ENCODE measurements at places on chromosomes 3 and 15.

GRCh38 chr3:141677701-141678100 lies 60.4 kb upstream of the RNF7 start:
- peaks cover 9% of the 10 kb centered on the region for H3K4me1 ChIP-seq
- H3K36me3 ChIP-seq, result no peaks in the 10 kb centered on the region
- H3K27ac ChIP-seq, result no peak overlapping the region

DNA sequence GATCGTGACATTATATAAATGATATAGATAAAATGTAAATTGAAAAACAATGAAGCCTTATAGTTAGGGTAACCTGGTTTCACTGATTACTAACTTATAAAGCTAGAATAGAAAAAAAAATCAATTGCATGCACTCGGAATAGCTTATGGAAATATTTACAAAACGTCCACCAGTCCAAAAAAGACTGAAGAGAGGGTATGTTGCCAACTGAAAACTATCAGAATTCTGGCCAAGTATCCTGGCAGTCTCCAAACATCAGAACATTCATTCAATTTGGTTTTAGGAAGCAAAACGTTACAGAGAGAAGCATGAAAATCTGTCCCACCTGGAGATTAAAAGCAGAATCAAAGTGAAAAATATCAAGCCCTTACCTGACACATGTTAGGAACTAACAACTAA lies 892.4 kb downstream of the ROBO1 start:
- H3K27me3 ChIP-seq, result no peaks in the 10 kb centered on the region
- no peaks in the 10 kb centered on the region for H3K4me1 ChIP-seq
- H3K27ac ChIP-seq, result no peak overlapping the region
- no peak for DNase-seq
- no peak overlapping the region for H3K4me3 ChIP-seq

GRCh38 chr3:13947912-13948311 lies 68.0 kb upstream of the WNT7A start:
- H3K27ac ChIP-seq, result no peak overlapping the region
- DNase-seq, result no peak
- H3K27me3 ChIP-seq, result no peaks in the 10 kb centered on the region
- no peaks in the 10 kb centered on the region for H3K36me3 ChIP-seq
- no peaks in the 10 kb centered on the region for H3K4me1 ChIP-seq

DNA sequence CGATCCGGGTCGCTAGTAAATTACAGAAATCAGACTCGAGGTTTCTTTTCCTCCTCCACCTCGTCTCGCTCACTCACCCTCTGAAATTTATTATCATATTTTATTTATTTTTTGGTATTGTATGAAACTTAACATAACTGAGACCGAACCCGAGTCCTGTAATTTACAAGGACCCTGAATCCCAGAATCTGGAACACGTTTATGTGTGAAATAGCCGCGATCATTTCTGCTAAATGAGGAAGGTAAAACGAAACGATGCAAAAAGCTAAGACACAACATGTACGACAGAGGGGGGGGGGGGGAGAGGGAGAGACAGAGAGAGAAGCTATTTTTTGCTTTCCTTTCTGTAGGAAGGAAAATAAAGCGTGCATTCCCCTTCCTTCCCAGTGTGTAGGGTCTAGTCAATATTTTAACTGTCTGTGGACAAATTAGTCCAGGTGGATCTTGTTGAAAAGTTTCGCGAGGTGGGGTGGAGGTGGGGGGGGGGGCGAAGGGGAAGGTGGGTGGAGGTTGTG lies 1.6 kb downstream of the BBX start:
- no peaks in the 10 kb centered on the region for H3K27me3 ChIP-seq
- peak; percentile 7 for DNase-seq
- H3K4me3 ChIP-seq, result peak overlapping the region; percentile 85

DNA sequence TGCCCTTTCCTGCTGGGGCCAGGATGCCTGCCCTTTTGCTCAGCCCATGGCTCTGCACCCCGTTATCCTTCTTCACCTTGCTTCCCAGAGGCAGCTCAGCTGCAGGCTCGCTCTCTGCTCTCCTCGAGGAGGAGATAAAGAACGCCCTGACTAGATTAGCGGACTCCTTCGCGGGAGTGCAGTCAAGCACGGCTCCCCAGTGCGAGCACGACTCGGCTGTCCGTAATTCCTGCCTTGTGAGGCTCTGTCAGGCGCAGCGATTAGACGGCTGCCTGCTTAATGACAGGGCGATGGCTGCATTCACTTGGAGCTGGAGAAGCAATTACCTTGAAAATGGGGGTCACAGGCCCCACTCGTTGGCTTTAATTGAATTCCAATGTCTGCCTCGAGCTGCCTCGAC lies 25.9 kb downstream of the TLE3 start:
- no peak overlapping the region for H3K4me3 ChIP-seq
- H3K27me3 ChIP-seq, result no peaks in the 10 kb centered on the region
- H3K36me3 ChIP-seq, result peaks cover 10% of the 10 kb centered on the region
- no peak for DNase-seq
- no peak overlapping the region for H3K27ac ChIP-seq
- H3K4me1 ChIP-seq, result peaks cover 23% of the 10 kb centered on the region

- H3K4me1 ChIP-seq, result peaks cover 51% of the 10 kb centered on the region
- H3K4me3 ChIP-seq, result no peak overlapping the region
- H3K27me3 ChIP-seq, result no peaks in the 10 kb centered on the region
- H3K36me3 ChIP-seq, result peaks cover 6% of the 10 kb centered on the region
- H3K27ac ChIP-seq, result no peak overlapping the region
Observed at GRCh38 chr15:98920091-98920880, 87.3 kb downstream of the PGPEP1L start.

DNA sequence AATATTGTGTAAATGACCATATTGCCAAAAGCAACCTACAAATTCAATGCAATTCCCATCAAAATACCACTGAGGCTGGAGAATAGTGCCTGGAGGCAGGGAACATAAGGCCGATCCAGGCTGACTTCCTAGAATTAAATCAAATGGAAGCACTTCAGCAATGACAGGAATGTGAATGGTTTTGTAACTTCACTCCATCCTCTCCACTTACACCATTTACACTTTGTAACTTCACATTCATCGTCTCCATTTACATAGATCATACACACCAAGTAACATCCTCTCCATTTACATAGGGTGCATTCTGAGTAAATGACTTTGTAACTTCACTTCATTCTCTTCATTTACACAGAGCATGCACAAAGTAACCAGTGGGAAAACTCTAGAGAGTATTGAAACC lies 11.6 kb downstream of the STRIT1 start:
- no peak overlapping the region for H3K27ac ChIP-seq
- no peak overlapping the region for H3K4me3 ChIP-seq
- H3K27me3 ChIP-seq, result no peaks in the 10 kb centered on the region
- no peaks in the 10 kb centered on the region for H3K36me3 ChIP-seq

DNA sequence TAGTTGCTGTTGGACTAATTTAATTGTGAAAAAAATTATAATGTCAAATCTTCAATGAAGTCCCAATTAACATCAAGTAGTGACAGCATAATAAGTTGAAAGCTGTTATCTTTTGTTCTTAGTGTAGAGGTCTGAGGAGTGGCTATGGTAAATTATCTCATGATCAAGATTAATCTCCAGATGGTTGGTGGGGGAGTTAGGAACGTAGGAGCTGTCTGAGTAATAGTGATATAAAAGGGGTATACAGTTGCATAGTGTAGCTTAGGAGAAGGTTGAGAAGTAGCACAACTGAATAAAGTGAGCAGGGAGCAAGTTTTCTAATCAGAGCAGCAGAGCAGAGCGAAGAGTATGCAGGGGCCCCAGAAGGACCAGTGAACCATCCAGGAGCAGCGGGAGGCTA lies 19.5 kb downstream of the TMOD2 start:
- no peak overlapping the region for H3K27ac ChIP-seq
- no peaks in the 10 kb centered on the region for H3K36me3 ChIP-seq
